GM23338 (cell line): ENCODE measurements at places on chromosomes 3 and 15.

DNA sequence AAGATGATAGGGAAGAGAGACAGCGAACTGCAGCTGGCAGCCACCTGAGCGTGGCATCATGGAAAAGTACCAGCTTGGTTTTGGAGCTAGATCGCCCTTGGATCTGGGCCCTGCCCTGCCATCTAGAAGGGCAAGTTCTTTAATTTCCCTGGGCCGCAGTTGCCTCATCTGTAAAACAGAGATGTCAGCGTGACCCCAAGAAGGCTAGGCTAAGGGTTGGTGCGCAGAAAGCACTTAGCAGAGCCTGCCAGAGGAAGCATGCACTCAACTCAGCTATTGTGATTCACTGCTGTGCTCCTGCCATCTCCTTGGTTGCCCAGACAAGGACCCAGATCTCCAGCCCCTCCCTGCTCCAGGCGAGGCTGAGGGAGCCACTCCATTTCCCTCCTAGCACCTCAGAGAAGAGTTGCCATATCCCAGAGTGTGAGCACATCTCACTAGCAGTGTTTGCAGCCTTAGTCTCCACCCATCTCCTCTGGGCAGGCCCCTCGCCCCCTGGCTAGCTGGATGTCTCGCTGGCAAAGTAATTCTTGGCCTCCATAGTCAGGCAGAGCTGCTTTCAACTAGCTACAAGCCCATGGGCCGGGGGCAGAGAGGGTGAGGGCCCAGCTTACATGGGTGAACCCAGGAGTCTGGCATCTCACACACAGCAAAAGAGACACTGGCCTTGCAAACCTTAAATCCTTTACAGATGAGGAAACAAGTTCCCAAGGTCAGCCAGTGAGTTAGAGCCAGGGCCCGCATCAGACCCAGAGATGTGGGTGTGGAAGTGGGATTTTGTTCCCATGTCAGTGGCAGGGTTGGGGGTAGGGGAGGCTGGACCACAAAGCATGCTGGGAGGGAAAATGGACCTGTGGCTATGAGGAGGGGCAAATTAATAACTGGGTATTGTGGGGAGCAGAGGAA, 280.7 kb upstream of the TLE3 start:
- peak; percentile 18 for DNase-seq

DNA sequence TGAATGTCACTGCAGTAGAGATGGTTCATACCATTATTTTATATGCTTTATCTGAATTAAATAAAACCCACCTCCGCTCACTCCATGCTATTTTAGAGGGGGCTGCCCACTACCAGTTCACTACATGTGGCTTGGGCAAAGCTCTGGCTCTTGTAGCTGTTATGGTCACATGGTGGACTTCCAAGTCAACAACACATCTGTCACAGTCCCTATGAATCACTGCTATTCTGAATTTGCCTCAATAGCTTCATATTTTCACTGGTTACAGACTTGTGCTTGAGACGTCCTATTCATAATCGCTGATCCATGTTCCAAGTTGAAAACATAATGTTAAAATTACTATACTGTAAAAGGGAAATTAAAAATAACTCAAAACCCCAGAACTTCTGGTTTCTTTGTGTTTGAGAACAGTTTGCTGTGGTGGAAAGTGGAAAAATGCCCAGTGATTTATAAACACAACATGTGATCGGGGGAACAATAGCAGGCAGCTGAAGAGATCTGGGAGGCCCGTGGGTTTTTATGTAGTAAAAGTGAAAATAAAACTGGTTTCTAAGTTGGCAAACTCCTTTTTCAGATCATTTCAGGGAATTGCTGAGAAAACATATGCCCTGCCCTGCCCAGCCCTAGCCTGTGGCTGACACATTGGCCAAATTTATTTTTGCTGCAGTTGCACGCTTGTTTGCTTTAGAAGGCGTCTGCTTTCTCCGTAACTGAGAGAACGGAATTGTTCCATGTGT, 128.8 kb upstream of the PRR23C start:
- no peak for DNase-seq

DNA sequence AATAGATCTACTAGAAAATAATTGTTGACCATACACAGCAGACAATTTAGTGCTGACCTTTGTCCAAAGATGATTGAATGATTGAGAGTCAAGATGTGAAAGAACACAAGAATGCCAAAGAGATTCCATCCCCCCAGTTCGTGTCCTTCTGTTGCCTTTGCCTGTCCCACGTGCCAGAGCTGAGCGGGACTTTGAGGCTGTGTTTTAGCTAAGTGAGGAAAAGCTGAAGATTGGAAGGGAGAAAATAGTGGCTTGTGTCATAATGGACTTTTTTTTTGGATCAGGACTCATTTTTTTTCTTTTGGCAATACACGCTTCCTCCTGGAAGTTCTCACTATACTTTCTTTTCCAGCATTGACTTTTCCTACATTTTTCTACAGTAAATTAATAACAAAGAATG, 206.6 kb upstream of the MDFIC2 start:
- DNase-seq, result no peak

DNA sequence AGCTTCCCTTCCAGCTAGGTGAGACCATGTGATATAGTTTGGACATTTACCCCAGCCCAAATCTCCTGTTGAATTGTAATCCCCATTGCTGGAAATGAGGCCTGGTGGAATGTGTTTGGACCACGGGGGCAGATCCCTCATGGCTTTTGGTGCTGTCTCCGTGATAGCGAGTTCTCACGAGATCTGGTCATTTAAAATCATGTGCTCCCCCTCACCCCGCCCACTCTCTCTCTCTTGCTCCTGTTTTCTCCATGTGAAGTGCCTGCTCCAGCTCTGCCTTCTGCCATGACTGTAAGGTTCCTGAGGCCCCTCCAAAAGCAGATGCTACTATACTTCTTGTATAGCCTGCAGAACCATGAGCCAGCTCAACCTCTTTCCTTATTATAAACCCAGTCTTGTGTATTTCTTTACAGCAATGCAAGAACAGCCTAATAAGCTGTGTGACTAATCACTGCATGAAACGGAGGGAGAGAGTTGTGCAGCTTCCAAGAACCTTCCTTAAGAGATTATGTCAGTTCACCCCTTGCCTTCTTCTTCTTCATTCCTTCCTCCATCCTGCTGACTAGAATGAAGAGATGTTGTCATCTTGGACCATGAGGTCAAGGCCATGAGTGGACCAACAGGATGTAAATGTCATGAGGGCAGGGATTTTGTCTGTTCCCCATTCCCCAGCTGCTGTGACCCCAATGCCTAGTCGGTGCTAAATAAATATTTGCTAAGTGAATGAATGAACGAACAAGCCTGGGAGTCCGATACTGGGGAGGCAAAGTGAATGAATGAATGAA, 91.0 kb downstream of the CPN2 start:
- no peak for DNase-seq

- no peak for DNase-seq
Observed at GRCh38 chr15:25385986-25386385, 52.8 kb downstream of the UBE3A start.

DNA sequence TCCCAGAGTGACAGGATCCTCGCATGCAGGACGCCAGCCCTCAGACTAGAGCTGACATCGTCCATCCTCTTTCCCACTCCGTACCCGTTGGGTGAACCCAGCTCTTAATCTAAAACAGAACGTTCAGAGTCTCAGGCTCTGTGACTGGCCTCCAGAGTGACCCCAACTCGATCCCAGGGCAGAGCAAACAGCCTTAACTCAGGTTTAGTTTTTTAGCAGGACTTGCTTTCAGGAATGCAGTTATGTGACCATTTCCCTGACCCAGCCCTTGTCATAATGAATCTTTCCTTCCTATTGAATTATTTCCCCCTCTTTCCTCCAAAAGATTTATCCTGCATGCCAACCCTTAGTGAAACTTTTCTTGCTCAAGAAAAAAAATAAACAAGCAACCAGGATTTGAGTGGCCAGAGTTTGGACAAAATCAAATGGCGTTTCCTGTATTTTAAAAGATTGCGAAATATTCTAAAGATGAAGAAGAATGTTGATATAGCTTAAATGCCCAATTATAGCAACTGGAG, 47.8 kb upstream of the RARB start:
- no peak for DNase-seq

GRCh38 chr3:117441851-117442250, 732.3 kb downstream of the TUSC7 start:
- no peak for DNase-seq

DNA sequence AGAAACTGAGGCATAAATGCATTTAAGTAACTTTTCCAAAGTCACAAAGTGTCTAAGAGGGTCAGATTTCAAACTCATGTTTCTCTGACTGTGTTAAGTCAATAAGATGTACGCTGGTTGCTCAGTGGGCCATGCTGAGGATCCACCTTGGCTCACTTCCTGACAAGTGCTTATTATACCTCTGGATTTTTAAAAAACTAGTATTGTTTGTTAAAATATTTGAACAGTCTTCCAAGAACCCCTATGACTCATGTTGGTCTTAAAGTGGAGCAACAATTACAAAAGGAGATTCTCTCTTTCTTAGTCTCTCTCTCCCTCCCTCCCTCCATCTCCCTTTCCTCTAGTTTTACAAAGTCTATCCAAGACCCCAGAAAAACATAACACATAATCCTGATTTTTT, 1050.2 kb downstream of the AGBL1 start:
- DNase-seq, result no peak

DNA sequence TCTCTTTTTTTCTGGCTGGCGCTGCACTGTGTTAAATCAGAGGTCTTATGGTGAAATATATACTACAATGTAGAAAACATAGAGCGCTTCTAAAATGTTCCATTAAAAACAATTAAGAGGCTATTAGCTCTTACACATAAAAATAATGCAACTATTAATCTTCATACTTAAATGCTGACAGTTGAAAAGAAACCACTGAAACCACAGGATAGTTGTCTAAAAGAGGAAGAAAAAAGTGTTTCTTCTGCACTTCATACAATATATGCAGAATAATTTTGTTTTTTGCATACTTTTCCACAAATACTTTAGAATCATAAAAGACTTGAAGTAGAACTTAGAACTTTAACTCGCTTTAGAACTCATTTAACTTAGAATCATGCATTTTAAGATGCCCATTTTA, 170.5 kb downstream of the PYDC2 start:
- no peak for DNase-seq

GRCh38 chr3:39241561-39241960, 38.3 kb downstream of the CX3CR1 start:
- DNase-seq, result no peak

DNA sequence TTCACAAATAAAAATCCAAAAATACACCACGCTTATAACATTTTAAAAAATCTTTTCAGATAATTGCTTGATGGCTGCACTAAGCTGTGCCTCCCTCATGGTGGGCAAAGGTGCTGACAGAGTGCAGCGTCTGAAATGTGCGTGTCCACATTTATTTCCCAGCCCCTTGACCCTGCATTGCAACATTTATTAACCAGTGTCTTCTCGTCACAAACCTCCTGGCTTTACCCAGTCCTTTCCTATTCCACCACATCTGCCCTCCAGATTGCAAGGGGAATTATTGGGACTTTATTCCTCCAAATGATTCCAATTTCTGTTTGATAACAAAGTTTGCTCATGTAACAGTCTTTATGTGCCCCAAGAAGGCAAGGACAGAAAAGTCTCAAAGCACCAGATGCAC, 5.5 kb downstream of the RASGRP1 start:
- no peak for DNase-seq

- peak; percentile 88 for DNase-seq
Observed at GRCh38 chr3:63351159-63352007, 73.3 kb downstream of the SYNPR start.

GRCh38 chr3:161386991-161387770, 15.9 kb upstream of the SPTSSB start:
- DNase-seq, result no peak

GRCh38 chr3:106022913-106023312, 154.1 kb upstream of the CBLB start:
- DNase-seq, result no peak
